ENCODE measurements at places on chromosomes 4 and X.

GRCh38 chr4:80592950-80593349 lies 257.4 kb downstream of the CFAP299 start:
- no peak for DNase-seq

DNA sequence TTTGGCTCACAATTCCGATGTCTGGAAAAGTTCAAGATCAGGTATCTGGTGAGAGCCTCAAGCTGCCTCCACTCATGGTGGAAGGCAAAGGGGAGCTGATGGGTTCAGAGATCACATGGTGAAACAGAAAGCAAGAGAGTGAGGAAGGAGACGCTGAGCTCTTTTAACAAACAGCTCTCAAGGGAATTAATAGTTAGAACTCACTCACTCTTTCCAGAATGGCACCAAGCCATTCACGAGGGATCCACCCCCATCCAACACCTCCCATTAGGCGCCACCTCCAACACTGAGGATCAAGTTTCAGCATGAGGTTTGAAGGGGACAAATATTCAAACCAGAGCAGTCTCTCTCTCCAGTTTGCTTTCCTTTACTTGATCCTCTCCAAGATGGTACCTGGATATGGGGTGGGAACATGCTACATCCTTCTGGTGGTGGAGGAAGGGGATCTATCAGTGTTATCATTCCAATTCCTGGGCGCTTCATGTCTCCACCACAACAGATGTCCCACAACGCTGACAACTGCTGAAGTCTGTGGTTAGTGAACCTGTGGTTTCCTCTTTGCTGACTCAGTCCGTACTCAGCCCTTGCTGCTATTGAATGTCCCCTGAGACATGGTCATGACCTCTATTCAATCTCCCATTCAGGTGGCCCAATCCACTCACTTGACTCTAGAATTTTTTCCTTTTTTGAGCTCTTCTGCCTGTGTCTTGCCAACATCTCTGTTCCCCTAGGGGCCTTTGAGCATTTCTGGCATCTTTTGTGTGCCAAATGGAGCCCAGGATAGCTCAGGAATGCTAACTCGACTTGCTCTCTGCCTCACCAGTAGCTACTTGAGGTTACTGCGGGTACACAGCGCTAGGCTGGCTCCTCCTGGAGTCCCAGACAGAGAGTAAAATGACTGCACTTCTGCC lies 395.2 kb downstream of the MID1IP1 start:
- DNase-seq: peak; percentile 28

- DNase-seq: no peak
Measured at GRCh38 chr4:138092060-138092459, 150.1 kb downstream of the SLC7A11 start.

GRCh38 chr4:35730414-35730813 lies 513.9 kb downstream of the ARAP2 start:
- no peak for DNase-seq

GRCh38 chr4:77473509-77473908 lies 132.1 kb upstream of the CXCL13 start:
- no peak for DNase-seq

DNA sequence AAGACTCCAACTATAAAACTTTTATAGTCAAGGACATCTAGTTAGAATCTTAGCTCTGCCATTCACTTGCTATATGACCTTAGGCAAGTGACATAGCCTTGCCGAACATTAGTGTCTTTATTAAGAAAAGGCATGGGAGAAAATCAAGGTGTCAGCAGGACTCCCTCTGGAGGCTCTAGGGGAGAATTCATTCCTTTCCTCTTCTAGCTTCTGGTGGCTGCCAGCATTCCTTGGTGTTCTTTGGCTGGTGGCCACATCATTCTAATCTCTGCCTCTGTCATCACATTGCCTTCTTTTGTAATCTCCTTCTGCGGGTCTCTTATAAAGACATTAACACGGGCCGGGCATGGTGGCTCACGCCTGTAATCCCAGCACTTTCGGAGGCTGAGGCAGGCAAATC lies 99.8 kb downstream of the PPP1R2C start:
- DNase-seq: no peak

GRCh38 chr4:71864380-71864779 lies 80.5 kb upstream of the GC start:
- DNase-seq: no peak

DNA sequence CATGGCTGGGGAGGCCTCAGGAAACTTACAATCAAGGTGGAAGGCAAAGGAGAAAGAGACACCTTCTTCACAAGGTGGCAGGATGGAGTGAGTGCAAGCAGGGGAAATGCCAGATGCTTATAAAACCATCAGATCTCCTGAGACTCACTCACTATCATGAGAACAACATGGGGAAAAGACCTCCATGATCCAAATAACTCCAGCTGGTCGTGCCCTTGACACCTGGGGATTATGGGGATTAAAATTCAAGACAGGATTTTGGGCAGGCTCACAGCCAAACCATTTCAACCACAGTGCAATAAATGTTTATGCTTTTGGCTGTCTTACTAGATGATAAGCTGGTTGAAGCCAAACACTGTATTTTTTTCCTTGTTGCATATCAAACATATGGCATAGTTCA lies 1112.4 kb downstream of the STIM2 start:
- no peak for DNase-seq

- no peak for DNase-seq
Measured at GRCh38 chrX:41779941-41780340, 56.0 kb downstream of the GPR82 start.

DNA sequence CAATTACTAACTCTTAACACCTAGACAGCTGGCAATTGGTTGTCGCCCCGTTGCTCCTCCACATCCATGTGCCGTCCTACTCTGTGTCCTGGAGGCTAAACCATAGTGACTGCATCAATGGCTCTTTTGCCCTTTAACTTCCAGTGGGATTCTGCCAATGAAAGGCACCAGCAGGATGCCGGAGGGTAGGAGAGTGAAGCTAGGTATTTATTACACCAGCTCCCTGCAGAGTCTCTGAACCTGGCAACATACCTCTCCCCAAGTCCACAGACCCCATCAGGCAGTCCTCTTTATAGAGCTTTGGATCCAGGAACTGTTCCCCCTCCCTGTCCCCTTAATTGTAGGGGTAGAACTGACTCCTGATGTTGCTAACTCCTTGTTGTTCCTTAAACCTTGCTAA lies 426.8 kb downstream of the HNRNPD start:
- DNase-seq: no peak

DNA sequence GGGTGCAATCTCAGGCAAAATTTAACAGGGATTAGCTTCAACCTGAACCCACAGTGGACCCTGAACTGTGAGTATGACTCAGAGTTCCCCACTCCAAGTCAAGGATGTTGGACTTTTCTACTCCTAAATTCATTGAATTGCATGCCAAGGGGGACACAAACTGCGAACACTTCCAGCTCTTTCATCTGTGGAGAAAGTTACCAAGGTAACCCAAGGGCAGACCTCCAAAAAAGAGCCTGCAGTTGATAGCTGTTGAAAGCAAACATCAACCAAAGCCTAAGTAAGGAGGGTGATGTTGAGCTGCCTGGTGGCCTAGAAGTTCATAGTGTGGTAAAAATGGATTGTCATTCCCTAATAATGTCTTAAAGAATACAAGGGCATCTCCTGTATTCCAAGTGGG lies 1242.9 kb downstream of the C4orf33 start:
- no peak for DNase-seq

DNA sequence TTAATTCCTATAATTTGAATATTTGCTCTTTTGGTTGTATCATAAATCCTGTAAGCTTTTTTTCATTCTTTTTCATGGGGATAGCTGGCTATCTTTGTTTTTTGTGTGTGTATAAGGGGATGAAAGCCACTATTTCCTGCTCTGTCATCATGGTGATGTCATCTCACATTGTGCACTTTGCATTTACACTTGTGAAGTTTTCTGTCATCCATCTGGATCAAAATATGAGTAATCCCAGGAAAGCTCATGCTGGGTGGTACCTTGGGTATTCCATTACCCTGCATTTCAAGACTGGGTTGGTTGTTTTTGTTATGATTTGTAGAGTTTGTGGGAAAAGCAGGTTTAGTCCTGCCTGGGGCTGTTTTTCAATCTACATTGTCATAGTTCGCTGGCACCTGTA lies 367.3 kb downstream of the CHIC1 start:
- no peak for DNase-seq

- DNase-seq: peak; percentile 1
Measured at GRCh38 chrX:34300871-34301270, 168.8 kb upstream of the FAM47A start.

- no peak for DNase-seq
Measured at GRCh38 chr4:177182166-177182565, 127.5 kb upstream of the NEIL3 start.

GRCh38 chr4:75343333-75343732 lies 170.9 kb downstream of the RCHY1 start:
- DNase-seq: no peak

DNA sequence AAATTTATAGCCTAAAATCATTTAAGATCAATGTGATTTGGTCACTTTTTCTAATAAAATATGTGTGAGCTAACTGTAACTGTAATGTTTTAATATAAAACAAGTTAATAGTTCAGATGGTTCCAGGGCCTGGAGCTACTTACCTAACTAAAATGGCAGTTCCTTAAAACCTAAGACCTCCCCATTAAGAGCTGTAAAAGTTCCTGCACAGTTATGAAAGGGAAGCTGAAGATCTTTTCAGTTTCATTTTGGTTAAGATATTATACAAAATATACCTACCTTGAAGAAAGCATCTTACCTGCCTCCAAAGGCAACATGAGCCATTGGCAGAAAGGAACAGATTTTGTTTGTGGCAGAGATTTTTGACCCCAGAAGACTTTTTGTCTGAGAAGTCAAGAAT lies 30.1 kb downstream of the HPF1 start:
- no peak for DNase-seq

DNA sequence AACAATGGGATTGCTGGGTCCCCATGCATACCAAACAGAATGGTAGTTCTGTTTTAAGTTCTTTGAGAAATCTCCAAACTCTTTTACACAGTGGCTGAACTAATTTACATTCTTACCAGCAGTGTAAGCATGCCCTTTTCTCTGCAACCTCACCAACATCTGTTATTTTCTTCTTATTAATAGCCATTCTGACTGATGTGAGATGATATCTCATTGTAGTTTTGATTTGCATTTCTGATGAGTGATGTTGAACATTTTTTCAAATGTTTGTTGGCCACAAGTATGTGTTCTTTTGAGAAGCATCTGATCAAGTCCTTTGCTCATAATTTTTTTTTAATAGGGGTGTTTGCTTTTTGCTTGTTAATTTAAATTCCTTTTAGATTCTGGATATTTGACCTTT lies 41.2 kb upstream of the ZMAT1 start:
- DNase-seq: no peak

DNA sequence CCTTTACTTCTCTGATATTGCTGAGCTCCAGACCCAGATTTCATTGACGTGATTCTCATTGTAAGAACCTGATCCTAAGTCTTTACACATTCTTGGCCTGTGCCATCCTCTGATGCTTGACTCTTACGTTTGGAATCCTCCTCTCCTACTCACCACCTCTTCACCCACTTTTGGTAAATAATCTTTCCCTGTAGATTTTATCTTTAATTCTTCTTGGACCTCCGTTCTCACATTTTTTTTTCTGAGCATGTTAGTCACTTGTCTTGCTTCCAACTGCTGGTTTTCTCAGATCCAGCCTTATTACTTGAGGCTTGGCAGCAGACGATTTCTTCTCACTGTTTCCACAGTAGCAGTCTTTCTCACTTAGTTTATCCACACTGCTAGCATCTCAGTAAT lies 12.4 kb upstream of the SH3RF1 start:
- DNase-seq: no peak

- no peak for DNase-seq
Measured at GRCh38 chr4:8639021-8639420, 46.5 kb downstream of the CPZ start.

DNA sequence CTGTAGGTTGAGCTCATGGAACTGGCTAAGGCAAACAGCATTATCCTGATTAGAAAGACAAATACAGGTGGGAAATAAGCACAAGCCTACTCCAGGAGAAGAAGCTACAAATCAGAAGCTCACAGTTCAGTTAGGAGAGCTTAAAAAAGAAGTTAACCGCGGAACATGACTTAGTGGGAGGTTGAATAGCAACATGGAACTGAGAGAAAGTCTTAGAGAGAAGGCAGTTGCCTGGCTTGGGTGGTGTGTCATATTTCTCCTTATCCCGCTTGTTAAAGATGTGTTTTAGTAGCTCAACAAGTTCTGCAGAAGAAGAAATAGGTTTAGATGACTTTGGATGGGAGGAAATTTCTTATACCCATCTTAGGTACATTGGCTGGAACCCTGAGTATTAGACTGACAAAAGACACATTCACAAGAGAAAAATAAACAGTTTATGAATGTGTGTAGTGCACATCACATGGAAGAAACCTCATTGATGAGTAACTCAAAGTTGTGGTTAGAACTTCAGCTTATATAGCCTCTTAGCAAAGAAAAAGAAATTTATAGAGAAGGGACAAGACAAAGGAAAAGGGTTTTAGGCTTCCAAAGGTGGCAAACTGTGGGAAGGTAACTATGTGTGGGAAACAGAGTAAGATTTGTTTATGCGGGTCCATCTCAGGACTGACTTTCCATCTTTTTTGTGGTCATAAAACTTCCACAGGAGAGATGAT lies 37.4 kb upstream of the RXFP1 start:
- DNase-seq: no peak

DNA sequence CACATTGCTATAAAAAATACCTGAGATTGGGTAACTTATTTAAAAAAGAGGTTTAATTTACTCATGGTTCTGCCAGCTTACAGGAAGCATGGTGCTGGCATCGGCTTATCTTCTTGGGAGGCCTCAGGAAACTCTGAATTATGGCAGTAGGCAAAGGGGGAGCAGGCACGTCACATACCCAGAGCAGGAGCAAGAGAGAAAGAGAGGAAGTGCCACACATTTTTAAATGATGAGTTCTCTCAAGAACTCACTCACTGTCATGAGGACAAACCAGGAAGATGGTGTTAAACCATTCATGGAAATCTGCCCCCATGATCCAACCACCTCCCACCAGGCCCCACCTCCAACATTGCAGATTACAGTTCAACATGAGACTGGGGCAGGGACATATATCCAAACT lies 10.0 kb upstream of the AFF1 start:
- no peak for DNase-seq

- no peak for DNase-seq
Measured at GRCh38 chrX:11290416-11291102, 2.7 kb upstream of the AMELX start.

- peak; percentile 30 for DNase-seq
Measured at GRCh38 chr4:25862411-25863346, at the start of gene SEL1L3. Gene SEL1L3 (minus strand): TSS chr4:25862988. CDS start chr4:25862836, 152 bp downstream.

- DNase-seq: no peak
Measured at GRCh38 chr4:58166490-58166889, 1056.3 kb upstream of the IGFBP7 start.

GRCh38 chr4:148565801-148566200 lies 123.6 kb upstream of the NR3C2 start:
- no peak for DNase-seq

GRCh38 chr4:169956091-169956843 lies 69.9 kb downstream of the MFAP3L start:
- no peak for DNase-seq

DNA sequence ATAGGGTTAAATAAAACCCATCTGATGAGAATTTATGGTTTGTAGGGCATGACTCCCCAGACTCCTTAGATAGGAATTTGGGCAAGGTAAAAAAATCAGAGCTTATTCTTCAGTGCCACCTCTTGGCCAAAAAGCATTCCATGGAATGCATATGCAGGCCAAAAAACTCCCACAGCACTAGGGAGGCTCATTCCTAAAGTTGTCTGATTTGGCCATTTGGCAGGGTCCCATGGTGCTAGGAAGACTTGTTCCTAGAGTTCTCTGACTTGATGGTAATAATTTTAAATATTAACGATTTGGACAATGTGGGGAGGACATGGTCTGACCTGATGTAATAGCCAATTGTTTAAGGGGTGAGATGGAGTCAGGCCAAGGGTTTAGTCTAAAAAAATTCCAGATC lies 93.0 kb downstream of the SPIN4 start:
- DNase-seq: no peak

- DNase-seq: no peak
Measured at GRCh38 chr4:100284129-100284880, 94.0 kb upstream of the DDIT4L start.

All from RWPE1 (cell line).